ENCODE measurements at places on chromosomes 7 and 10.

DNA sequence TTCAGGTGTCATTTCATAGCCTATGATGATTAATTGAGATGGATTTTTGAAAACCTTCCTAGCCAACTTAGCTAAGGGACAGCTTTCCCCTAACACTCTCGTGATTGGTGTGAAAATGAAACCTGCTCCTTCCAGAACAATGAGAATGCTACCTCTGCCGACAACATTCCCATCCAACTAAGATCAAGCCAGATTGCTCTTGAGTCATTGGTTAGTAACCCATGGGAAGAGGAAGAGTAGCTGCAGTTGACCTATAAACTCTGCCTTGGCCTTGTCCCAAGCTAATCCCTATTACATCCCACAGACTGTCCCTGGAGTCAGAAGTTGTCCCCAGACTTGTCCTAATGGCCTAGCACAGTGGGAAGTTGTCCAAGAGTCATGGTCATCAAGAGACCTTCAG, 80.5 kb upstream of the SVIL start:
- no peak for DNase-seq

GRCh38 chr7:73451780-73452398, 18.3 kb downstream of the FZD9 start:
- DNase-seq, result peak; percentile 31

DNA sequence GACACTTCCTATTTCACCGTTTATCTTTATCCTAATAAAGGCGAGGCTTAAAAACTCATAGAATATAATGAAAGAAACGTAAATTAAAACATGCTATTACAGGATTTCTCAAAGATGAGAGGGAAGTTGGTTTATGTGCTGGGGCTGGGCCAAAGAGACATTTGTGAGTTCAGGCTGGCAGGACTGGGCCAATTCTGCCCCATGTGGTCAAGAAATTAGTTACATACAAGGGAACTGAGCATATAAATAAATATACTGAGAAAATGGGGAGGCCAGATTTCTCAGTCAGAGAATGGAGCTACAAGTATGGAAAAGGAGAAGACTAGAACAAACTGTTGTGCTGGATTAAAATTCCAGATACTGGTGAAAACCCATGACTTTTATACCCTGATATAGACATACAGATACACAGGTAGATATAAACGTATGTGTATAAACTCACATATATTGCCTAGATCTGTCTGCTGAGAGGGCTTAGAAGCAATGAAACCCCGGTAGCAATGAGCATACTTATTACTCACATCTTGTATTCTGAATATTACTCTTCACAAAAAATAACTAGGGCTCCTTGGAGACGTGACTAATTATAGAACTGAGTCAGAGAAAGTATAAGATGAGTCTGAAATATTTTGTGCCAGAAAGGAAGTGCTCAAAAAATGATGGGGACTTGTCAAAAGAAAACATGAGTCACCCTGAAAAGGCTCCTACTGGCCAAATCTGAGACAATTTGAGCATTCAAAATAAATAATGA, 155.7 kb upstream of the FGFR2 start:
- peak; percentile 82 for DNase-seq

- DNase-seq, result no peak
These were observed 51.9 kb downstream of the CLRN3 start for GRCh38 chr10:127840884-127841283.

- peak; percentile 22 for DNase-seq
These were observed 5.1 kb downstream of the GNA12 start for GRCh38 chr7:2838873-2839578.

DNA sequence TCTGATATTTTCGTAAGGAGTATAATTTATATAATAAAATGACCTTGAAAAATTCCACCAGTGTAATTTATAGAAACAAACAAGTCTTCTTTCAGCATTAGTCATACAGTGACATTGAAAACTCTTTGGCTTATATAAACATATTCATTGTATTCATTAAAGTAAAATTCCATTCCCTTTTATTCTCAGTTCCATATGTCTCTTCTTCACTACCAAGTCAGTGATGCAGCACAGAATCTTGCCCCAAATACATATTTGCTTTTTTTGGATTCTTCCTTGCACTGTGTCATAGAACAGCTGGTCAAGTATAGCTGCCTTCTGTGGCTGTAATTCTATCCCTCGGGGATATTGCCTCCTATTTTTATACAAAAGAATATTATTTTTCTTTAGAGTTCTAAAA, 884.5 kb upstream of the POT1 start:
- DNase-seq, result peak; percentile 21

GRCh38 chr7:80517282-80517747, 5.5 kb upstream of the GNAT3 start:
- DNase-seq, result no peak
